Activated CD8-positive, alpha-beta memory T cell treated with anti-CD3 and anti-CD28 coated beads for 1 hour (primary cell): ENCODE measurements at places on chromosomes 5 and 9.

GRCh38 chr5:132094393-132095076 lies 20.9 kb downstream of the CSF2 start:
- no peak for DNase-seq

- DNase-seq, result peak; percentile 52
These were observed 43.1 kb downstream of the BOD1 start for GRCh38 chr5:173573126-173573960.

DNA sequence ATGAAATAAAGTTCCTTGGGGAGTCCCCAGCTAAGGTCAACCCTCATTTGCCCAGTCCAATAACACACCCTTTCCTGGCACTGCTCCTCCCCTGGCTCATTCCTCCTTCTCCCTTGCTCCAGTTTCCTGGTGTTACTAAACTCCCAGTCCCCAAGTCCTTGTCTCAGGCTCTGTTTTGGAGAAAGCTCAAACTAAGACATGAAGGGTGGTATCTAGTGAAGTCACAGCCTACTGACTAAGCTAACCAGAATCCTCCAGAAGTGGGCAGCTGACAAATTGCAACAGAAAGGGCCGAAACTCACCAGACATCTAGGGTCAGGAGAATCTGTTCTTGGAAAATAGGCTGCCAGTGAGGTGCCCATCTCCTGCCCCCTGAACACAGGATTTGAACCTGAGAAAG lies 118.7 kb upstream of the NEK6 start:
- DNase-seq, result no peak

DNA sequence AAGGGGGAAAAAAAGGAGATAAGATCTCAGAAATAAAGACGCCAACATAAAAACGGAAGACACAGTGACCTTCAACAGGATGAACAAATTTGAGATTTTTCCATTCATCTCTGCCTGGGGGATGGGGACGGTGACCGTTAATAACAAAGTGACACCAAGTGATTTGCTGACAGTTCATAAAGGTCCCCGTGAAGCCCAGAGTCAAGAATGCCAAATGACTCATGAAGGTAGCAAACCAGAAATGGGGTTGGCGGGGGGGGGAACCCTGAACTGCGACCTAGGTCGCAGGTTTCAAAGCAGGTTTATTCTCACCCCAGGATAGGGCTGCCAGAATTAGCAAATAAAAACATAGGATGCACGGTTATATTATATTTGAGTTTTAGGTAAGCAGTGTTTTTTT lies 21.1 kb upstream of the SHB start:
- DNase-seq, result no peak

- DNase-seq, result no peak
These were observed 84.2 kb downstream of the YIPF5 start for GRCh38 chr5:144086295-144086694.

DNA sequence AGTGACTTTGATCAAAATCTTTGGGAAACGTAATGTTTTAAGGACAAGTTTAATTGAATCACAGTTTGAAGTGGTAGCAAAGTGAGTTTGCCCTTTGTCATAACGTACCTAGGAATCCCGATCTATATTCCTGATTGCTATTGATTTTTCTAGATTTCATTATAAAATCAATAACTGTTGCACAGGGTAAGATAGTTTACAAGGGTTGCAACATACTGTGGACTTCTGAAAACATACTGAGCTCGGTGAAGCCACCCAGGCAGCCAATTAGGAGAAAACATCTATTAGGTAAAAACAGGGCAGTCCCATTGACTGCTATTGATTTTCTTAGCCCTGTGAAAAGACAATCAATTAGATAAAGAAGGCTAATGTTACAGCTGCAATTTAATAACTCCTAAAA lies 659.9 kb downstream of the ISL1 start:
- DNase-seq, result no peak

DNA sequence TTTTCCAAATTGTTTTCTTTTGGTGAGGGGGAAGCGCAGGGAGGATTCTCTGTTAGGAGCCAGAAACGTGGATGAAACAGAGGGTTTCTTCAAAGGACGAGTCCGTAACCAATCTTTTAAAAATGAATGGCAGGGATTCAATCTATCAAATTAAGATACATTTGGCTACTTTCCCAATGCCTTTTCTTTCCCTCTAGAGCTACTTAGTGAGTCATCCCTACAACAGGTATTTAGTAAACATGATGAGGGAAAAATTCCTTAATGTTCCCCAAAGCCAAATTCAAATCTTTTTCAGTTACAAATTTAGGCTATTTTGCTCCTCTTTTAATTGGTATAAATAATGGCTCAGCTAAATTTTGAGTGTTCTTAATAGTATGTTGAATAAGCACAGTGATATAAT lies 366.4 kb upstream of the RIOK2 start:
- DNase-seq, result no peak

DNA sequence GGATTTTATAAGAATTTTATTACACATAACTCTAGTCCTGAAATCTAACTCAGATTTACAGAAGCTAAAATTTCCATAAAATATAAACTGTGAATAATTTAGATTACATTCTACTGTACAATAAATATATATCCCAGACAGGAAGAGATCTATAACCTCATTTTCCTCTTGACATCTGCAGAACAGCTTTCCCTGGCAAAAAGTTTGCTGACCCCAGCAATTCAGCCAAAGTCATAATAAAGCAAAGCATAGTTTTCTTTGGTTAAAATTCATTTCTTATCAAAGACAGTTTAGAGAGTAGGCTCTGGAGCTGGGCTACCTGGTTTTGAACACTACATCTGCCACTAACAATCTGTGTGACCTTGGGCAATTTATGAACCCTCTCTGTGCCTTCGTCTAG lies 372.5 kb downstream of the CAAP1 start:
- DNase-seq, result no peak

DNA sequence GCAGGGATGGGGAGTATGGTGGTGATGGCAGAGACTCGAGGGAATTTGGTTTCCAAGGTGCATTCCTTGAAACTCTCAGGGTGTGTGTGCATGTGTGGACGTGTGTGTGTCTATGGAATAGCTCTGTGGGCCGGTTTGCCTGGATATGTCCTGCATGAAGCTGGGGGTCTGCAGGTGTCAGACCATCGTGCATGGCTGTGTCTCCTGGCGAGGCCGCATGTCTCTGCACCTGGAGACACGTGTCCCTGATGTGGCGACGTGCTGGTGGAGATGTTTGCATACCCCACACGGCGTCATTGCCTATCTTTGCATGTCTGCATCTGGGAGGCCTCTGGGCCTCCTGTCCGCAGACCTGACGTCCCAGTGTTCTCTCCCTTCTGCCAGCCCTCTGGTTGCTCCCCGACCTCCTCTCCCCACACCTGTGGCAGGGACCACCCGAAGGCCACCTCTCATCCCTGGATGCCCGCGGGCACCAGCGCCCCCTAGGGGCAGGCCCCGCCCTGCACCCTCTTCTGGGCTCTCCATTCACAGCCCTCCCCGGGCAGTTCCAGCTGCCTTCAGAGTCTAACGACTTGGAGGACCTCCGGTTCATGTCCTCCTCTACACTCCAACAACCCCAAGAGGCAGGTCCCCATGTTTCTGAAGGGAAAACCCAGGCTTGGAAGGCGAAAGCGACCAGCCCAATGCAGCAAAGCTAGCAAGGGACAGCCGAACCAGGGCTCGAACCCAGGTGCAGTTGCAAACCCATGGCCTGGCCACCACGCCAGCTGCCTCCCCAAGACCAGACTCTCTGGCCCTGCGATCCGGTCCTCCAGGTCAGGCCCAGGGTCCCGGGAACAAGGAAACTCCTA lies 88.6 kb downstream of the LMX1B start:
- DNase-seq, result no peak

DNA sequence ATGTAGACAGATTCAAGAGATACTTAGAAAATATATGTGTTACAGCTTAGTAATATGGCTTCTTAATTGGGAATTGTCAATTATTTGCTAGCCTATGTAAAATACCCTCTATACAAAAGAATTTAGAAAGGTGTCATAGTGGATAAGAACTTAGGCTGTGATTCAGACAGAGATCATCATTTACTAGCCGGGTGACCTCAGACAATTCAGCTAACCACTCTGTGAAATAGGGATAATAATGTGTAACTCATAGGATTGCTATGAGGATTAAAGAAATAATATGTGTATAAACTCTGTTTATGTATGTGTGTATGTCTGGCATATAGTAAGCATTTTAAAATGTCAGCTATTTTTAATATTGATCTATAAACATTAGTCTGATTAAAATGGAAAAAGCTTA lies 5.9 kb upstream of the LARS1 start:
- DNase-seq, result no peak

GRCh38 chr9:135079018-135079417 lies 8.4 kb upstream of the OLFM1 start:
- no peak for DNase-seq

GRCh38 chr5:135539430-135540005 lies 3.8 kb upstream of the NEUROG1 start:
- no peak for DNase-seq

DNA sequence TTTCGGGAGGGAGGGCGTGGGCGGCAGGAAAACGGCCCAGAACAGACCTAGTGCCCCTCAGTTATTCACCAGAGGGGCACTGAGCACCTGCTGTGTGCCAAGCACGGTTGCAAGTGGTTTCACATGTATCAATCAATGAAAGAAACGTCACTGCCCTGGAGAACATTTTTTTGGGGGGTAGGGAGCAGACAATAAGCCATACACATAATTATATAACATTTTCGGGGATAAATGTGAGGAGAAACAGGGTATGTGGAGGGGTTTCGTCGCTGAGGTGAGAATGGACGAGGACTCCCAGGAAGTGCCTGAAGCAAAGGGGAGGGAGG lies 444 bp upstream of the ZNF354A start:
- no peak for DNase-seq

- no peak for DNase-seq
These were observed 94.6 kb downstream of the SEMA6A start for GRCh38 chr5:116479776-116480675.

- DNase-seq, result no peak
These were observed 21.1 kb upstream of the EEIG1 start for GRCh38 chr9:128001779-128002298.

DNA sequence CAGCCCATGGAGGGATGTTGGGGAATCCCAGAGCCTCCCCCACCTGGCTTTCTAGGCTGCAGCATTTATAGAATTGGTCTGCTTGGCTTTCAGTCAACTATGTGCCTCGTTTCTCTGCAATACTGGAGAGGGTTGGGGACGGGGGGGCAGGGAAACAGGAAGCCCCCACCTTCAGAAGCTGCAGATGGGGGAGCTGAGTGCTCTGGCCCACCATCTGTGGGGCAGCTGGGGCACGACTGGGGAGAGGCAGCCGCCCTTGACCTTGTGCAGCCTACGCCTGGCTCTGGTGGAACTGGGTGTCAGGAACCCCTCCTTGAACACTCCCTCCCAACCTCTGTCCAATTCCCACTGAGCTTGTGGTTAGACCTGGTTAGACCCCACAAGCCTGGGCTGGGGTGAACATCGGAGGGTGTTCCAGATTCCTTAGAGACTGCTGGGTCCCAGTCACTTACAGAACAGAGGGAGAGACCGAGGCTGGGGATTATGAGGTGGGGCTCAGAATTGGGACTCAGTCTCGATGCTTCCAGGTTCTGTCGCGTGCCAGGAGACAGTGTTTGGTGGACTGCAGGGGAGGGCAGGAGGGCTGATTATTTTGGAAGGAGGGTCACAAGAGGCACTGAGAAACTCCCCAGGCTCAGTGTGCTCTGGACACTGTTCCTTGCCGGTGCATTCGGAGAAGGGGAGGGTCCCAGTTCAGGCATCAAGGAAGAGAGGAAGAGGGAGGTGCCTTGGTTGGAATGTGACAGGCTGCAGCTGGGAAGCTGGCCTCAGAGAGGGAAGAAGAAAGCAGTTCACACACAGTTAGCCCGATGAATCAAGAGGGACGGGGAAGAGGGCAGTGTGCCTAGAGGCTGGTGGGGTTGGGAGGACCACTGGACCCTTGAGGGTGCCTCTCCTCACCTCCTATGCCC lies 25.6 kb downstream of the COL27A1 start:
- no peak for DNase-seq

DNA sequence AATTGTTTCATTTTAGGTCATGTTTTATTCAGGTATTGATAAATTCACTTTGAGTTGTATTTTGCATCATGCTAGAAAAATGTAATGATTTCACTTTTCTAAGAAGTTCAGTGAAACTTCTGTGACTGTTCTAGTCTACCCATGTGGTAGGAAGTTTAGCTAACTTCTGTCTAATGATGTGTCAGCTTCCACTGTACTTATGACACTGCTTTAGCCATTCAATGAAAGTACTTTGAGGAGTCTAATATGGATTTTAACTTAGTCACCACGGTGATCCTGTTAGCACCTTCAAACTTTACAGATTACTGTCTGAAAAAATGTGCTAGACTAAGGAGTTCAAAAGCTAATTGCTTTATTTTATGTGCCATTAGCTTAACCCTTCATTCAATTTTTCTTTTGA lies 1510.5 kb upstream of the CDH9 start:
- no peak for DNase-seq

GRCh38 chr5:169649486-169649885 lies 12.4 kb downstream of the DOCK2 start:
- no peak for DNase-seq

DNA sequence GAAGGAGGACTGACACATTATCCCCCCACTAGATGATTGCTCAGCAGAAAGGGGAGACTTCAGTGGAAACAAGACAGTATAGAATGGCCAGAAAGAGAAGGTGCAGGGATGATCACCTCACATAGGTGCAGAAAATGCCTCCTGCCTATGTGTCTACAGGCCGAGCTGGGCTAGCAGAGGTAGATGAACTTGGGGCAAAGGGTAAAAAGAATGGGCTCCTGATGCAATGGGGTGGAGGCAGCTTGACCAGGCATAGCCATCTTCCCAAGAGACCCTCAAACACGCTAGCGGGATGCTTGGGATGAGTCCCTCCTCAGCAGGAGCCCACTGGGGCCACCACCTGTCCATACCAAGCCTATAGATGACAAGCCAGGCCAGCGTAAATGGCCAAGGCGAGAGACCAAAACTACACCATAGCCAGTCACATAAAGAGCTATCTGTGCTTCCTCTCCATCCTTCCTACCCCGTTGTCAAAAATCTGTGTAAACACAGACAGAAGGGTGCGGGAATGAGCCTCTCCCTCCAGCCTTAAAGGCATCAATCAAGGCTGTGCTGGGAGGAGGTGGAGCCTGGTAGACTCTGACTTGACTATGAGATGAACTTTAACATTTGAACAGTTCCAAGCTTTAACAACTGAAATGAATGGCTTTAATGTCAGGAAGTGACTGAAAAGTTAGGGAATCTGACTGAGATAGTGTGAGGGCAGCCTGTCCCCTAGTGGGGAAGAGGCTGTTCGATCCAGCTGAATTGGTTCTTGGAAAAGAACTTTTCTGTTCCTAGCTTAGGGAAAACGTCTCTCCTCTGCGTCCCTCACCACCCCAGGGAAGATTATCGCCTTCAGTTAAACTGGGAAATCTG lies 10.4 kb downstream of the C9orf152 start:
- no peak for DNase-seq

DNA sequence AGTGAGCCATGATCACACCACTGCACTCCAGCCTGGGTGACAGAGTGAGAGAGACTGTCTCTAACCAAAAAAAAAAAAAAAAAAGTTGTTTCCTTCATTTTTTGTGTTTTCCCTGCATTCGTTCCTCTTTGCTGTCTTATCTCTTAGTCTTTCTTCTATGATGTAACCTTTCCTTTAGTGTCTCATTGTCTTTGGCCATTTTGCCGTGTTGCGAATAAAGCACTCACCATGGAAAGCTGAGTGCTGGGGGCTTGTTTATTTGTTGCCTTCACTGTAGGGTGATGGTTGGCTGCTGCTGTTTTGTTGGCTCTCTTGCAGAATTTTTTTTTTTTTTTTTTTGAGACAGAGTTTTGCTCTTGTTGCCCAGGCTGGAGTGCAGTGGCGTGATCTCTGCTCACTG lies 7.7 kb downstream of the EHMT1 start:
- no peak for DNase-seq

GRCh38 chr5:195401-196160 lies 4.3 kb downstream of the LRRC14B start:
- no peak for DNase-seq

GRCh38 chr9:137083394-137084004 lies 3.3 kb upstream of the MAN1B1 start:
- DNase-seq, result no peak
